ENCODE measurements at places on chromosomes 11 and 22.

GRCh38 chr11:28504555-28505110 is 396.4 kb downstream of the METTL15 start:
- DNase-seq: no peak

DNA sequence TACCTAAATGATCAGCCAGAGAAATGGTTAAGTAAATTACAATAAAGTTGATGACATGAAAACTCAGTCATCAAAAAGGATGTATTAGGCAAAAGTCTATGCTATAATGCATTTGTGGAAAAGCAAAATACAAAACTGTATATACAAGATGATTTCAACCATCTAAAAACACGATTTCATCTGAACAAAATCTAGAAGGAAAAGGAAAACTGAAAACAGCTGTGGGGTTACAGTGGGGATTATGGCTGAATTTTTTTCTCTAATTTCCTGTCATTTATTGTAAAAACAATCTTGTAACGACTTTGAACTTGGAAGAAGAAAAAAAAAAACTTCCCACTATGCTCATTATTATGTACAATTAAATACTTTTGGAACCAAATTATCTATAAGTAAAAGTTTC is 30.3 kb downstream of the CHEK2 start:
- DNase-seq: no peak

DNA sequence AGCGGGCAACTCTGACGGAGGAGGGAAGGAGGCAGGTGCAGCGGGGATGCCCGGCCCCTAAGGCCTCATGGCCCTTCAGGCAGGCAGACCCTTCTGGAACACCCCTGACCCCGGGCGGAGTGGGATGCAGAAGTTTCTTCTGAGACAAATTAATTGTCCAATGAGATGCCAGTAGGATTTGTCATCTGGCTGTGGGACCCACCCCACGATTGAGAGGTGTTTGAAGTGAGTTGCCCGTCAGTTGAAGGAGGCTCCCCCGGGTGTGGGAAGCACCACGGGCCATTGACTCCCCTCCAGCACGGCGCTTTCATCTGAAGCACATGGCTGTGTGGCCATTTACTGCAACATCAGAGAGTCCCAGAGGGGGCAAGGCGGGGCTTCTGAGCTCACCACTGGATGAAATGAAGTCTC is 527.8 kb downstream of the BRD1 start:
- DNase-seq: no peak

DNA sequence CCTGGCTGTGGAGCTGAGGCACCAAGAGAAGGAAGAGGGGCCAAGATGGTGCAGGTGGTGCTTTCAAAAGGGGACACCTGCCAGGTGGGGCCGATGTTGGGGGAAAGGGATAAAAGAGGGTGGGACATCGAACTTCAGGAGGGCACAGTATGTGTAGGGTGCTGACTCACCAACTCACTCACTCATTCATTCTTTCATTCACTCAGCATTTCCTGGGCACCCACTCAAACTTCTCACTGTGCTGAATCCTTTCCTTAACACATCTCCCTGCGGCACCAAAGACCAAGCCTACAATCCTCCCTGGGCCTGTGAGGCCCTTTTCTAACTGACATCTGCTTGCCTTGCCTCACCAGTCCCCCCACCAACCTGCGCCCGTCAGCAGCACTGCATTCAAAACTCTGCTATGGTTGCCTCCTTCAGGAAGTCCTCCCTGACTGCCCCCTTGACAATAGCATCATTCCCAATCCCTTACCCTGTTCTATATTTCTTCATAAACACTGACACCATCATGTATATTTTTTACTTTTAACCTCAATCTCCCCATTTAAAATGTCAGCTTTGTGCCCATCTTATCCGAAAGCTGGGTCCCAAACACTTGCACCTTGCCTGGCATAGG is 246.6 kb downstream of the MN1 start:
- DNase-seq: no peak

DNA sequence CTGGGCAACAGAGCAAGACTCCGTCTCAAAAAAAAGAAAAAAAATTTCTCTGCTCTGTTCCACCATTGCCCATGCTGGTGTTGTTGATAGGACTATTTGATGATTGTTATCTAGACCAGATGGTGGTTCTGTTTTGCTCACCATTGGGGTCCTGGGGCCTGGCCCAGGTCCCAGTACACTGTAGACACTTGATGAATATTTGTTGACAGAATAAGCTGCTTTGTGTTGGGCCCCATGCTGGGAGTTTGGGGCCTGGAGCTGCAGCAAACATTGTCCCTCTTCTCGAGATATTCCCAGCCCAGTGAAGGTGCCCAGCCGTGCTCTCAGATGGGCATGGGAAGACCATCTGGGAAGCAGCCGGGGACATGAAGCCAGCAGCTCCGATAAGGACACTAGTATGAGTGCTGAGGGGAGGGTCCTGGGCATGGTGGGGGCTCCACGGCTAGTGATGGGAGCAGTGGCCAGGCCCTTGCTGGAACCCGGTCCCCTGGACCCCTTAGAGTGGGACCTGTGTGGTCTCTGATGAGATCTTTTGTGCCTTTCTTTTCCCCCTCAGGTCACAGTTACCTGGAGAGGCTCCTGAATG is 13.6 kb downstream of the INCENP start:
- peak; percentile 55 for DNase-seq

DNA sequence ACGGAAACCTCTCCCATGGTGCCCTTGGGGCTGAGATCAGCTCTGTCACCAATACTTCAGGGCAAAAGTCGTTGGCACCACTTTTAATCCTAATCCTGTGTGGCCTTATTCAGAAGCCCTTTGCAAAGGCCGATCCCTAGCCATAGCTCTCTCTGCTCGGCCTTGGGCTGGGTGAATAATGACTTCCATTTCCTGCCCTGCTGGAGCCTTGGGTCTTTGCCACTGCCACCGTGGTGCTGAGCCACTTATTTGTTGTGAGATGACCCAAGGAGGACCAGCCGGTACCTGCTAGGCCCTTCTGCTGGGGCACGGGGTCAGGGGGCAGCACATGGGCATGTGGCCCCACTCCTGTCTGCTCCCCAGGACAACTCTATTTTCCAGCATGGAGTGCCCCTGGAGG is 188.2 kb downstream of the ST3GAL4 start:
- DNase-seq: no peak

GRCh38 chr22:36966851-36967540 is 52.3 kb downstream of the TST start:
- DNase-seq: no peak

DNA sequence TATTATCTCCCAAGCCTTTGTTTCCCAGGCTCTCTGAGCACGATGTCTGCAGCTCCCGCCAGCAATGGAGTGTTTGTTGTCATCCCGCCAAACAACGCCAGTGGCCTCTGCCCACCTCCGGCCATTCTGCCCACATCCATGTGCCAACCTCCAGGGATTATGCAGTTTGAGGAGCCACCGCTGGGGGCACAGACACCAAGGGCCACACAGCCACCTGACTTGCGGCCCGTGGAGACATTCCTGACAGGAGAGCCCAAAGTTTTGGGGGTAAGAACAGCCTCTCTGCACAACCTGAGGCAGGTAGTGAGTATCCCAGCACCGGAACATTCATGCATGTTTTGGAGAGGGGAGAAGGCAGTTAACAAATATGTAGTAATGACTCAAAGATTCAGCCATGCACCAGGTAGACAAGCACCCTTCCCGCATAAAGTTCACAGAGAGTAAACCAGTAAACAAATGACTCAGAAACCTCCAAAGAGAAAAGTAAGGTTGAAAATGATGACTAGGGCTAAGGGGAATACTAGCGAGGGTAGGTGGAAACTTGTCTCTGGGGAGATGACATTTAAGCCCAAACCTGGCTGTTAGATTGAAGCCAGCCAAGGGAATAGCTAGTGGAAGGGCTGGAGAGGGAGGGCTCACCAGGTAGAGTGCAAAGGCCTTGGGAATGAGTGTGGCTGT is 7.2 kb downstream of the MS4A15 start:
- no peak for DNase-seq

- no peak for DNase-seq
Measured at GRCh38 chr11:117924631-117925170, 4.5 kb downstream of the TMPRSS13 start.

DNA sequence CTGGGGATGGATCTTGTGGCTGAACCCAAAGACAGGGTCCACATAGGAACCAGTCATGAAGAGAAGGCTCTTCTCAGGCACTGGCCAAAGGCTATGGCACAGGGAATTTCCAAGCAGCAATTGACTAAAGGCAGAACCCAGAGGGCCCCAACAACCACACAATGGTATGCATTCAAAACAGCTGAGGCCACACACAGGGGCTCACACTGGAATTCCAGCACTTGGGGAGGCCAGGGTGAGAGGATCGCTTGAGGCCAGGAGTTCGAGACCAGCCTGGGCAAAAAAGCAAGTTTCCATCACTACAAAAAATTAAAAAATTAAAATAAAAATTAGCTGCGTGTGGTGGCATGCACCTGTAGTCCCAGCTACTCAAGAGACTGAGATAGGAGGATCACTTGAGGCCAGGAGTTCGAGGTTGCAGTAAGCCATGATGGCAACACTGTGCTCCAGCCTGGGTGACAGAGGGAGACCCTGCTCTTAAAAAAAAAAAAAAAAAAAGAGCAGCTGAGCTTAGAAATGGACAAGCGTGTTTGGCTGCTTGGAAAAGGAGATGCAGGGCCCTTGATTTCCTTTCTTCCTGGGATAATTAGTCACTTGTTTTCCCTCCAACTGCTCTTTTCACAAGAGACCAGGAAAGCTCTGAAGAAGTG is 44.6 kb downstream of the MYH9 start:
- no peak for DNase-seq

DNA sequence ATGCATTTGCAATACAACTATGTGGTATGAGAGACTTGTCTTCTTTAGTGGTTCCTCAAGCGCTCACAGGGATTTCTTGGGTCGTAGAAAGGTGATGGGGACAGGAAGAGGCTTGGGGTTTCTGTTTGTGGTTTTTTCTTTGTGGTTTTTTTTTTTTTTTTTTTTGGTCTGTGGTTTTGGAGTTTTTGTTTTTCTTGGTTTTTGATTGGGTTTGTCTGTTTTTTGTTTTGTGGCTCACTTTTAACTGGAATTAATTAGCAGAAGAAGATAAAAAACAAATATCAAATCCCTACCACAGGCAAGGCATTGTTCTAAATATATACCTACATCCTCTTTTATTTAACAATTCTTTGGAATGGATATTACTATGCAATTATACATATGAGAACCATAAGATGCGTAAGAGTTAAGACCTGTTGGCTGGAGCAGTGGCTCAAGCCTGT is 5.5 kb downstream of the TTC28 start:
- no peak for DNase-seq

GRCh38 chr11:11909727-11910126 is 68.0 kb downstream of the USP47 start:
- no peak for DNase-seq

- no peak for DNase-seq
Measured at GRCh38 chr22:49733631-49734030, 94.0 kb downstream of the BRD1 start.

GRCh38 chr11:4932751-4933150 is 8.6 kb upstream of the OR51G1 start:
- DNase-seq: no peak

GRCh38 chr22:30041881-30042280 is 38.4 kb upstream of the HORMAD2 start:
- no peak for DNase-seq

- no peak for DNase-seq
Measured at GRCh38 chr11:116333001-116333535, 439.7 kb downstream of the BUD13 start.

DNA sequence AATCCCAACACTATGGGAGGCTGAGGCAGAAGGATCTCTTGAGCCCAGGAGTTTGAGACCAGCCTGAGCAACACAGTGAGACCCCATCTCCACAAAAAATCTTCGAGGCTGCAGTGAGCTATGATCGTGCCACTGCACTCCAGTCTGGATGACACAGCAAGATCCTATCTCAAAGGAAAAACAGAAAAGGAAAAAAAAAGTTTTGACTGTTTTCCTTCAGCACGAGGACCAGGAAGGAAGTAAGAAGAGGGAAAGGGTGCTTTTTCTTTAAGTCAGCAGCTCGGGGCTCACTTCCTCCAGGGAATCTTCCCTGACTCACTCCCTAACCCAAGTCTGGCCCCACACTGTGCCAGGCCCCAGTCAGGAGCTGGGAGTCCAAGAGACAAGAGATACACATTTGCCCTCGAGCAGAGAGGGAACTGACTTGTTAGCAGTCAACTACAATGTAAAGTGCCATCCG is 14.2 kb downstream of the ARRB1 start:
- no peak for DNase-seq

GRCh38 chr11:35479731-35480130 is 45.7 kb downstream of the PAMR1 start:
- peak; percentile 38 for DNase-seq

- DNase-seq: peak; percentile 84
Measured at GRCh38 chr22:26450453-26451185, 21.6 kb downstream of the ASPHD2 start.

DNA sequence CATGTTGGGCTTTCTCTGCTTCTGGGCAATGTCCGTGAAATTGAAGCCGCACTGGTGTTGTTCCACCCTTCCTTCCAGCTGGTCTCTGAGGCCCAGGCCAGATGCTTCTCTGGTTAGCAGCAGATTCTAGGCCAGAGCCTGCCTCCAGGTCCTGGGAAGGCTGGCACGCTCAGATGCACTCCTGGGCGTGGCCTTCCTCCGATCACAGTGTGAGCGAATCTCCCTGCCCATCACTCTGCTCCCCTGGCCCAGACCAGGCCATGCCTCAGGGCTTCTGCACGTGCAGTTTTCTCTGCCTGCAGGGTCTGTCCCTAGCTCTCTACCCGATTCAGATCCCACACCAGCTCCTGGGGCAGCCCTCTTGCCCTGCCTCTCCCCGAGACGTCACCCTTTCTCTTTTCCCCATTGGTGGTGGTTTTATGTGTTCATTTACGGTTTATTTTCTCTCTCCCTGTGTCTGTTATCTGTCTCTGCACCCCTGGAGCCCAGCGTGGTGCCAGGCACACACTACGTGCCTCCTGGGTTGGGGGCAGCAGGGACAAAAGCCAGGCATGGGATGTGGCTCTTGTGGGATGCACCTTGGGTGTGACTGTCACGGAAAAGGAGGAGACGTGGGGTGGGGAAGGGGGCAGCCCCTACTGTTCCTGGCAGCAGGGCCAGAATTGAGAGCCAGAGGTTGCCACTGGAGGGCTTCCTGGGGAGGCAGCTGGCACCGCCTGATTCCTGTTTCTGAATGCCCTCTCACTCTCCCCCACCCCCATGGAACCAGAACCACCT is 66.0 kb downstream of the KCNQ1 start:
- no peak for DNase-seq

GRCh38 chr11:46920755-46921154 is 2.4 kb upstream of the LRP4 start:
- DNase-seq: no peak

GRCh38 chr22:29320546-29320945 is 5.0 kb upstream of the RASL10A start:
- peak; percentile 13 for DNase-seq

- no peak for DNase-seq
Measured at GRCh38 chr22:41524251-41524661, 20.0 kb downstream of the POLR3H start.

- DNase-seq: no peak
Measured at GRCh38 chr11:48052183-48053044, 72.1 kb downstream of the PTPRJ start.

DNA sequence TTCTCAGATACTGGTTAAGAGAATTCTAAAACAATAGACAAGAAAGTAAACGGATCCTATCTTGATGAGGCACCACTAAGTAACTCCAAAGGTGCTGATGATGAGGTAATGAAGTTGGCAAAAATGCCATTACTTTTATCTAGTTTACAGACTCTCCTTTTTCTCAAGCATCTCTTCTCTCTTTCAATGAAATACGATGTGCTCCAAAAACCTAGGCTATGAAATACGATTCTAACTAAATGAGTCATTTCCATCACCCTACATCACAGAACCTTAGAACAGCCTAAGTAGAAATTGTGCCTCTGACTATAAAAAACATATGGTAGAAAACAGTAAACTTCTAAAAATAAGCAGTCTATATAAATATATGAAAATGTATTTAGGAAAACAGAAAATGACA is 58.9 kb upstream of the ARHGAP32 start:
- DNase-seq: no peak

Measured in NCI-H2171 treated with DMSO at 0.1 percent for 48 hours (cell line).